ENCODE measurements at places on chromosomes 4 and X. TPM values are rescaled to one million over a fixed set of nuclear protein-coding genes. Genes with fewer than 3 reads are reported as not detected.

Gene JCHAIN
- total RNA-seq: 0.83 TPM

Gene DRP2
- 6.9 TPM for total RNA-seq

Gene SFRP2
- total RNA-seq: not detected

Gene AADAT
- 4.7 TPM for total RNA-seq

Gene YY2
- 0.72 TPM for total RNA-seq

Gene NKX3-2
- under 0.01 TPM for total RNA-seq

Gene CBLL2
- not detected for total RNA-seq

Gene CFP
- under 0.01 TPM for total RNA-seq

Gene CDKL2
- total RNA-seq: 0.18 TPM

Gene CT45A2
- total RNA-seq: not detected

Gene RIPPLY1
- not detected for total RNA-seq

Gene PABPC1L2A
- total RNA-seq: not detected

Gene SSX3
- not detected for total RNA-seq

Gene TBX22
- total RNA-seq: not detected

Gene ANXA3
- 5.0 TPM for total RNA-seq
